ENCODE measurements at places on chromosomes 3 and 15.

DNA sequence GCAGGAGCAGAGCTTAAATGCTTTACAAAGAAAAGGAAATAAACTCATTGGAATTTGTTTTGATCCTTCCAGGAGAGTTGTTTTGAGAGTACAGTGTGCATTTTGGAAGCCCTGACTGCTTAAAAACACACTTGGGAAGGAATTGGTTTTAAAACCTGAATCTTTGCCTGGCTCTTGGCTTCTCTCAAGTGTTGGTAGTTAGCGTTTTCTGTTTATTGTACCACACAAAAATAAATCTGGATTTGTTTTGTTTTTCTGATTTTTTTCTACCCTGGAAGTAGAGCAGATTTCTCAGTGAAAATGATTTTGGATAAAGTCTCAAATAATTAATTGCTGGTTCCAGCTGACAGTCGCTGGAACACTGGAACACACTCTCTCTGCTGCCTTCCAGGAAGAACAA is 90.6 kb downstream of the CHST2 start:
- no peak for DNase-seq

DNA sequence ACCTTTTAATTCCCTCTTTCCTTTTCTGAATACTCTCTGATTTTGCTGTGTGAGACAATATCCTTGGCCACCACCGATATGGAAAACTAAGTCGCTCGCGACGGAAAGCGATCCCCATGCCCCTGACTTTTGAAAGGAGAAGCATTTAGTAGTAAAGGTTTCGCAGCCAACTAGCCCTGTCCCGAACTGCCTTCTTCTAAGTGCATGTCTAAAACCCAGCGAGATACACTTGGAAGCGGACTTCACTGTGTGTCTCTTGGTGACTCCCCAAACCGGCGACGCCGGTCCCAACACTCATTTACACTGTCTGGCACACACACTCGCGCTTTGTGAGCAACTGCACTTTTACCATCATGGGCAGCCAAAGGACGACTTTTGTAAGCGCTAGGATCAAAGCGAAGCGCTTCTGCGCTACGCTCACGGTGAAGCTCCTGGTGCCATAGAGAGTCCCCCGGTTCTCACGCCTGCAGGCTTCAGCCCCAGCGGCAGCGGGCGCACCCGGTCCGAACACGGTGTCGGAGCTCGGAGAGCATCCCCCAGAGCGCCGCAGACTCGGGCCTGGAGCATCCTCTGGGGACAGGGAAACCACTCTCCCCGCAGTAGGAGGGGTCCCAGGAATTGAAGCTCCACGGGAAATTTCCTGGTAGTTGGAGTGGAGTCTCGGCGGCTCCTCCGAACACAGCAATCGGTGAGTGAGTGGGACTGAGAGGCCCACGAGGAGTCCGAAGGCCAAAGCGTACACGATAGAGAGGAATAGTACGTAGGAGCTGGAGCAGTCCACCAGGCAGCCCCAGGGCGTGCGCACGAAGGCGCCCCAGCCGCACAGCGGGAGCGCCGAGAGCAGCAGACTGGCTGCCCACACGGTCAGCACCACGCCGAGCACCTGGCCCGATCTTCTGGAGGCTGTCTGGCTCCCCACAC is 1.4 kb downstream of the GPR149 start:
- DNase-seq = no peak

GRCh38 chr15:69465253-69465652 is 12.6 kb downstream of the RPLP1 start:
- DNase-seq = no peak

GRCh38 chr3:126508564-126508964 is 9.0 kb downstream of the UROC1 start:
- DNase-seq = no peak

GRCh38 chr3:188590557-188590956 is 436.6 kb downstream of the LPP start:
- DNase-seq = no peak

DNA sequence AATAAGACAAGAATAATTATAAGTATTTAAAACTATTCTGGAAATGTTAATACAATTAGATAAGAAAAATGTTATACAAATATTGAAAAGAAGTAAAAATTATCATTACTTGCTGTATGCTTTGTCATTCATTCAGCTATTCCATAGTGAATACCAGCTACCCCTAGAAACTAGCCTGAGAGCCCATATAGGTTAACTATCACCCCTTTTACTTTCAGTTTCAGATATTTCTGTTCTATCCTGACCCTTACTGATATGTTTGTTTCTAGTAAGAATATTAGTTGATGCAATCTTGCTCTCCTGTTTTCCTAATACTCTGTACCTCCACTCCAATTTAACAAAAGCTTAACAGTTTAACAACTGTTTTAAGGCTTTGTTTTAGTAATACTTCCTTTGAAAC is 31.6 kb downstream of the FAM227B start:
- DNase-seq = no peak

DNA sequence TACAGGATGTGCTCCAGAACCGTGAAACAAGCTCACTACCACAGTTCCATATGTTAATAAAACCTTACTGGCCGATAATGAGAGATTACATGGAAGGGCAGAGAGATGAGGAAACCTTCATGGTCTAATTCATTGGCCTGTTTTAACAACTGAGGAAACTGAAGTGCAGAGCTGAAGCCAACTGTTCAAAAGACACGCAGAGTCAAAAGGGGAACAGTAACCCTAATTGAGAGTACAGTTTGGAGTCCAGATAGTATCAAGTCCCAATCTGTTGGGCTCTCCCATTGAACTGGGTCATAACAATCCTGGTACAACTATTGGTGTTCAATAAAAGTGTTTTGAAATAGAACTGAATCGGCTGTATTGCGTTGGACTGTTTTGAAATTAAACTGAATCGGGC is 69.6 kb downstream of the SLC12A8 start:
- no peak for DNase-seq

DNA sequence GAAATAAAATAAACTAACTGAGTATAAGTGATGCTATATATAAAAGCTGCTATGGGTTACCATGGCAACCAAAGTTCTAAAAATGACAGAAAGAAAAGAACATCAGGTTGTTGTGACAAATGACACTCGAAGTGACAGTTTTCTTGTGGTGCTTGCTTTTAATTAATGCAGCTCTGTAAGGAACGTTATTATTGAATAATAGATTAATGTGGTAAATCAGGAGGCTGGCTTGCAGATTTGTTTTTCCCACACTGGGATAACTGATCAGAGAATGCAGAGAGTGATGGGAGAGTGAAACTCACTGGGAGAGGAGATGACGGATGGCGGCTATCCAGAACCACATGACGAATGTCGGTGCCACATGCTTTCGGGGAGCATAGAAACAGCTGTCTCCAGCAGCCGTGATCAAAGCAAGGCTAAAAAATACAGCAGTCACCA is 207.0 kb upstream of the ATP10A start:
- no peak for DNase-seq

DNA sequence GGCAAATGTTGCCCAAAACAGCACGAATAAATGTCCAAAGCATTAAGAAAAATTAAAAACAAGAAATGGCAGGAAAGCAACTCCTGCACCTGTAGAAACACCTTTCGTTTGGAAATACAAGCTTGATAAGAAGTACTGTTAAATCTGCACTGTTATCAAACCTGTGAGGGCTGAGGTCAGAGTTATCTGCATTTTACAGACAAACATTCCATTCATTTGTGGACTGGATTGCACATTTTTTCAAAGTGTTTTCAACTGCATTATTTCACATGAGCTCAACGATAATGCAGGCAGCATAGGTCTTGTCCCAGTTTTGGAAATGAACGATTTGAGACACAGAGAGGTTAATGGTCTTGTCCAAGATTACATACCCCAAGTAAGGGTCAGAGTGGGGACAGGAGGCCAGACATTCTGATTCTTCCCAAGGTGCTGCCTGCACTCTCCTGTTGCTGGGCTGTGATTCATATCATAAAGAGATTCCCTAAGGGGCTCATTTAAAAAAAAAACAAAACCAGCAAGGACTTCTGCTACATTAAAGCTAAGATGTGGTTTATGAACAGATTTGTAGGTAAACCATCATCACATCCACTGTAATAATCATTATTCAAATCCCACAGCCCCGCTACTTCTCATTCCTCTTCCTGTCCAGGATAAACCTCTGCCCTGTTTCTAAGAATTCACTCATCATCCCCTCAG is 13.0 kb downstream of the GUCA1C start:
- no peak for DNase-seq

- DNase-seq = no peak
Observed at GRCh38 chr3:15102256-15102655, 3.3 kb upstream of the RBSN start.

DNA sequence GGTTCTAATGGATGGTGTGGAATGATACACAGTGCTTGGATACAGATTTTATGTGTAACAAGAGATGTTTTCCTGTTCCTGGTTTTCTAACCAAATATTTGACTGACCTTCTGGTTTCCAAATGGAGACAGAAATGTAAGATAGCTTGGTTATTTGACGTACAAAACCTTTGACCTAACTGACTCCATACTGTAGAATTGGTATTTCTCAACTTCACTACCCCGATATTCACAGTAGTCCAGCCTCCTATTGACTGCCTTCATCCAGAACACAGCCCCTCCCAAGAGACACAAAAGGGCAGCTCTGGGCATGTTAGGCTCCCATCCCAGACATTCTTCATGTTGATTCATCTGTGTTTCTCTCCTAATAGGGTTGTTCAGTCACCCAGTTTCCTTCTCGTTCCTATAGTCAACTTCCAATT is 33.4 kb downstream of the MYO1E start:
- no peak for DNase-seq

DNA sequence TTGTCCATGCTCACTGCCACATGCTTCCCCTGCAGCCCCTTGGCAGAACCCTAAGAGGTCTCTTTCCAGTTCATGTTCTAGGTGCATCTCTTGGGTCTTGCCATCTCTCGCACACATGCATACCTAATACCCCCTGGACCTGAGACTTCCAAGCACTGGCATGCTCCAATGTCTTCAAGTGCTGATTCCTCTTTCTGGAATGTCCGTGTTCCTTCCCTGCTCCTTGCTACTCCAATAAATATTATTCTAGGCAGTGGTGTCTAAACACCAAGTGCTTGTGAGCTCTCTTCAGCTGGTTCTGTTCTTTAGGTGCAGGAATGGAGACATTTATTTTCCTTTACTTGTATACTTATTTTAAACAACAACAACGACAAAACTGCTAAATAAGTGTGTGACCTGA is 370.1 kb downstream of the LPP start:
- DNase-seq = no peak

- peak; percentile 2 for DNase-seq
Observed at GRCh38 chr15:66619152-66619903, 53.5 kb upstream of the LCTL start.

GRCh38 chr15:78368651-78369050 is 28.5 kb downstream of the CRABP1 start:
- no peak for DNase-seq

DNA sequence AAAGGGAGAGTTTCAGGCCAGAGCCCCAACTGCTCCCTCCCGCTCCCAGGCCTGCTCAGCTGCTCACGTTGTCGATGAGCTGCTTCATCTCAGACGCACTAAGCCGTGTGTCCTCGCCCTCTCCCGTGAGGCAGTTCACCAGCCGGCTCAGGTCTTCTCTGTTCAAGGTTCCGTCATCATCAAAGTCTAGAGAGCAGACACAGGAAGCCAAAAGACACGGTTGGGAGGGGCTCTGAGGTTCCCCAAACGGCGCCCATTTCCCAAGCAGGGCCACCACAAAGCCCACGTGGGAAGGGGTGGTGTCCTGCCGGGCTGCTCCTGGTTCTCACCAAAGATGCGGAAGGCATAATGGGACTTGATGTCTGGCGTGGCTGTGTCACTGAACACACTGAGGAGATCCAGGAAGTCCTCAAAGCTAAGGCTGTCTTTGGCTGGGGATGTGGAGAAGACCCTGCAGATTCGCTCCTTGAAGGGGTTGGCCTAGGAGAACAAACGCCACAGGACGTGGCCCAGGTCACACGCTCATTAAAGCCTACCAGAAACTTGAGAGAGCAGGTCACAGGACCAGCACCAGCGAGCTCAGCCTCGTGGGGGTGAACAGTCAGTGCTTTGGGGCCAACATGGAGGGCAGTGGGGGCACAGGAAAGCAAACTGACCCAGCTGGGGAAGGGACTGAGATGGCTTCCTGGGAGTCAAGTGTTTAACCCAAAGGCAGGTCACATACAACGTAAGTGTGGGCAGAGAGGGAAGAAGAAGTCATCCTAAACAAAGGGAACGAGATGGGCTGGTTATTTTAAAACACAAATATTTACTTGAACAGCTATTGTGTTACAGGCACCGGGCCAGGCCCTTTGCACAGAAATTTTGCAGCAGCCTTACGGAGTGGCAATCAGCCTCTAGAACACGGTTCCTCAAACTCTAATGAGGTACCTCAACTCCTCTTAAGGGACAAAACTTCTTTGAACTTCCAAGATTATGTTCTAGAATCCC is 2.4 kb downstream of the CIB1 start:
- no peak for DNase-seq

DNA sequence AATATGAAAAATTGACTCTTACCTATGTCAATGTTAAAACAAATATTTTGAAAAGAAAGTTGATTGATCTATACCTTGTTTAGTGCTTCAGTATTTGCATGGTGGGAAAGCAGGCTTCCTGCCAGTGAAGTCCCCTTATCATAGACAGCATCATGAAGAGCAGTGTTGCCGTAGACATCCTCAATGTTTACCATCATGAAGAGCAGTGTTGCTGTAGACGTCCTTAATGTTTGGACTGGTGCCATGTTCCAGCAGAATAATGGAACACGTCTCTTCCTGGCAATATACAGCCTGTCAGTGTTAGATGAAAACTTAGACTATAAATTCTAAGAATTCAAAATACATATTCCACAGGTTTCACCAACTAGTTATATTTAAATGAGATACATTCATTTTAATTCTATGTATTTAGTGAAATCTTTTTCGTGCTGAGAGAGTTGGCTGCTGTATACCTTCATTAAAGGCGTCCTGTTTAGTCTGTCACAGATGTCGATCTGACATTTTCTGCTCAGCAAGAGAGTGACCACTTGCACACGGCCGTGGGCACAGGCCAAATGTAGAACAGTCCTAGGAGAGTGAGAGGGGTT is 116.8 kb downstream of the LMLN start:
- DNase-seq = peak; percentile 83

GRCh38 chr3:188772886-188773285 is 398.9 kb upstream of the TPRG1 start:
- no peak for DNase-seq

DNA sequence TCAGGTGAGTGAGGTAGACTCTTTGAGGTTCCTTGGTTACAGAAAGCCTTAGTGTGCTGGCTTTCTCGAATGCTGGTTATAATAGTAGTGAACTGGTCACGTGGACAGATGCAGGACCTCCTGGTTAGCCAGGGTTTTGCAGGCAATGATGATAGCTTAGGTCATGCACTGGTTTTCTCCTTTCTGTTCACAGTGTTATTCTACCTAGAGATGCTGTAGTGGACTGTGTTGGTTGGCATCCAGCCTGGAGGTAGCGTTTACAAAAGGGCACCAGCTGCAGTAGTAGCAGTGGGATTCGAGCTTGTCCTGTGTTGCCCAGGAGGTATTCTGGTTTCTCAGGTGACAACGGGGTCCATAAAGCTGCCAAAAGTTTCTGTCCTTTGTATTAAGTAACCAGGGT is 27.0 kb downstream of the PCCB start:
- DNase-seq = peak; percentile 24

DNA sequence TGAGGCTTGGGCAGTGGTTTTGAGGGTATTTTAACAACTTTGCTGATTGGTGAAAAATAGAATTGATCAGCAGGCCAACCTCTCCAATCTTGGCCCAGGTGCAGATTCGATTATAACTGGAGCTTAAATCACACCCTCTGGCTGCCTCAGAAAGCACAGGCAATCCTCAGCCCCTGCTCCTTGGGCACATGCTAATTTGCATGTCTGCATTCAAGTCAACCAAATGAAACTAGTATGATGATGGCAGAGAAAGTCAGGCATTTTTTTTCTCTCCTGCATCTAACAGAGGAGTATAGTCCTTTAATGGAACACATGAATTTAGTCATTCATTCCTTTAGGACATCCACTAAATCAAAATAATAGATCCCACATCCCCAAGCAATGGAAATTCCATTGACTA is 16.8 kb upstream of the NMNAT3 start:
- DNase-seq = no peak
